ENCODE measurements at places on chromosomes 5 and 9.

DNA sequence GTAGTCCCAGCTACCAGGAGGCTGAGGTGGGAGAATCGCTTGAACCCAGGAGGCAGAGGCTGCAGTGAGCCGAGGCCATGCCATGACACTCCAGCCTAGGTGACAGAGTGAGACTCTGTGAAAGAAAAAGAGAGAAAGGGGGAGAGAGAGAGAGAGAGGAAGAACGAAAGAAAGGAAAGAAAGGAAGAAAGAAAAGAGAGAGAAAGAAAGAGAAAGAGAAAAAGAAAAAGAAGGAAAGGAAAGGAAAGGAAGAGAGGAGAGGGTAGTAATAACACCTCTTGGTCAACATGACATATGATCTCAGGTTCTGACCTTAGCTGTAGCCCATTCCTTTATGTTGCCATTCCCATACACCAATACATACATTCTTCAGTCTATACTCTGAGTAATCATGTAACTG is 14.1 kb downstream of the FBXW11 start:
- DNase-seq = no peak

GRCh38 chr5:136620621-136621020 is 255.3 kb upstream of the TRPC7 start:
- DNase-seq = no peak

GRCh38 chr9:26748449-26749058 is 144.0 kb downstream of the CAAP1 start:
- DNase-seq = no peak

GRCh38 chr5:120464627-120465435 is 731 bp downstream of the PRR16 start:
- DNase-seq = peak; percentile 78

DNA sequence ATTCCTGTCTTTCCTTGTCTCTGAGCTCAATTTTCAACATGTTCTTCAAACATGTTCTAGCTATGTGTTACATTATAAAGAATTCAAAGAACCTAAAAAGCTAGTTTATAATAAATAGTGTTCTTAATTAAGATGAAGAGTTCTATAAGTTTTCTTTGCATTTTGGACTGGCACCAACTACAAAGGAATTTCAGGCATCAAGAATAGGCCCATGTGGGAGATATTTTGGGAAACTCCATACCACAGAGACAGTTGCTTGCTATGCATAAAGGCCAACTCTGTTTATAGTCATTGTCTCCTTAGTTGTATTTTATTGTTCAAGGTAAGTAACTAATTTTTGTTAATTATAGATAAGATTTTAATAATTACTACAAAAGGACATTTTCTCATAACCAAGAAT is 4.5 kb downstream of the SLF1 start:
- DNase-seq = no peak

DNA sequence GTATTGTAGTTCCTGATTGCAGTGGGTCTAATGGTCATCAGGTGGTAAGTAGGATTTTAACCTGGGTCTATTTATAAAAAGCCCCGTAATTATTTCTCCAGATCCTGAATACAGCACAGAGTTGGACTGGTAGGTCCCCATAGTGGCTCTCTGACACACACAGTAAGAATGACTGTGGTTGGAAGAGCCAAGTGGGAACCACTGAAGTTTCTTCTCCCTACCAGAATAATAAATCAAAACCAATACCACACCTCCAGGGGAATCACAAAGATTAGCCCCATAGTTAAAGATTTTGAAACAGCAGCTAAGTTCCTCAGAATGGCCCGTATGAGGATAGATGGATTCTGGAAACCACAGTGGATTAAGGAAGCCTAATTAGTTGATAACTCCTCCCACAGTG is 68.4 kb upstream of the ZFR start:
- no peak for DNase-seq

GRCh38 chr5:74241751-74242140 is 398.8 kb downstream of the ENC1 start:
- no peak for DNase-seq

DNA sequence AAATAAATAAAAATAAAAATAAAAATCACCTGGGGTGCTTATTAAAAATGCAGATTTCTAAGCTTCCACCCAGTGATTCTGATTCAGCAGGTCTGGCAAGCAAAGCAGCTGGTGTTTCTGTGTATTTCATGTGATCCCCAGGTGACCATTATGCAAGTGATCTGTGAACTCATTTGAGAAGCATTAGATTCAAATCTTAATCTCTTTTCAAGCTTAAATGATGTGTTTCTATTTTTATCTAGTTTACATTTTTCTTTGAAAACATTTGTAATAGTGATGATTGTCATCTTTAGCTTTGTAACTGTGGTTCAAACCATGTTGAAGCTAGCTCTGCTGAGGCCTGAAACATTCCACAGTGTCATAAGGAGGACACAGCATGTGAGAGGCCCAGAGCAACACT is 804.8 kb upstream of the ZNF608 start:
- no peak for DNase-seq

DNA sequence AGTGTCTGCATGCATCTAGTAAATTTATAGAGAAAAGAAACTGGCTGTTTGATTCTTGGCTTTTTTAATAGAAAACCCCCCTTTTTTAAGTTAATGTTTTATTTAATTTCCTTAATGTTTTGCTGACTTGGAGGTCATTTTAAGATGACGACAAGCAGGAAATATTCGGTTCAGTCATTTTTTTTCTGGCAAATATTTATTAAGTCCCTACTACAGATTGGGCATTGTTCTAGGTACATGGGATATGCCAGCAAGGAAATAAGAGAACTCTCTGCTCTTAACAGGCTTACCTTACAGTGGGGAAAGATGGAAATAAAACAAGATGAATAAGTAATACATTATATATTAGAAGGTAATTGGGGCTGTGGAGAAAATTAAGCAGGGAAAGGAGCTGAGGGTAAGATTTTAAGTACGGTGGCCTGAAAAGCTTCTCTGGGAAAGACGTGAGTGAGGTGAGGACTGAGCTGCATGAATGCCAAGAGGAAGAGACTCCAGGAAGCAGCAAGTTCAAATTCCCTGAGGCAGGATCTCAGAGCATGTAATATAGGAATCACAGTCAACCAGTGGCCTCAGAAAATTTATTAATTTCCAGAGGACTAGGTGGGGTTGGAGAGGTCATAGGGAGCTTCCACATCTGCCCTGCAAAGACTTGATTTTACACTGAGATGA is 316.0 kb upstream of the DAP start:
- DNase-seq = no peak

DNA sequence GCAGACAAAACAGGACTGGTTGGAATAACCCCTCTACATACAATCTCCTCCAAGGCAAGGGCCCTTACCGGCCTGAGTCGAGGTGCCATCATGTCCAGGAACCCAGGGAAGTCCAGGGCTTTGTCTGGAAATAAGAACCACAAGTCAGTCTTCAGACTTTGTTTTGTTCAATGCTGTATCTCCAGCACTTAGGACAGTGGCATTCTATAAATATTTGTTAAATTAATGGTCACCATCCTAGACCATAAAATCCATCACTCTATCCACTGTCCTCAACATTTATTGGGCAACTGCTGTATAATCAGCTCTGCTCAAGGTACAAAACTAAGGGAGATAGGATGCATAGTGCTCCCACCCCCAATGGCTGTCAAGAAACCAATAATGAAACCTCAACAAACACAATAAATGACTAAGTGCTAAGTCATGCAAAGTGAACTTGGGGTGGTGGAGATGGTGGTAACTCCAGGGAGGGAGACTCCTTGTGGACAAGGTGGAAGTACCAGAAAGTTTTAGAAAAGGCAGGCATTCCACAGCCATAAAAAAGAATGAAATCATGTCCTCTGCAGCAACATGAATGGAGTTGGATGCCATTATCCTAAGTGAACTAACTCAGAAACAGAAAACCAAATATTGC is 5.0 kb downstream of the RELL2 start:
- DNase-seq = no peak

- no peak for DNase-seq
Measured at GRCh38 chr5:36049949-36050348, 16.7 kb downstream of the UGT3A2 start.

DNA sequence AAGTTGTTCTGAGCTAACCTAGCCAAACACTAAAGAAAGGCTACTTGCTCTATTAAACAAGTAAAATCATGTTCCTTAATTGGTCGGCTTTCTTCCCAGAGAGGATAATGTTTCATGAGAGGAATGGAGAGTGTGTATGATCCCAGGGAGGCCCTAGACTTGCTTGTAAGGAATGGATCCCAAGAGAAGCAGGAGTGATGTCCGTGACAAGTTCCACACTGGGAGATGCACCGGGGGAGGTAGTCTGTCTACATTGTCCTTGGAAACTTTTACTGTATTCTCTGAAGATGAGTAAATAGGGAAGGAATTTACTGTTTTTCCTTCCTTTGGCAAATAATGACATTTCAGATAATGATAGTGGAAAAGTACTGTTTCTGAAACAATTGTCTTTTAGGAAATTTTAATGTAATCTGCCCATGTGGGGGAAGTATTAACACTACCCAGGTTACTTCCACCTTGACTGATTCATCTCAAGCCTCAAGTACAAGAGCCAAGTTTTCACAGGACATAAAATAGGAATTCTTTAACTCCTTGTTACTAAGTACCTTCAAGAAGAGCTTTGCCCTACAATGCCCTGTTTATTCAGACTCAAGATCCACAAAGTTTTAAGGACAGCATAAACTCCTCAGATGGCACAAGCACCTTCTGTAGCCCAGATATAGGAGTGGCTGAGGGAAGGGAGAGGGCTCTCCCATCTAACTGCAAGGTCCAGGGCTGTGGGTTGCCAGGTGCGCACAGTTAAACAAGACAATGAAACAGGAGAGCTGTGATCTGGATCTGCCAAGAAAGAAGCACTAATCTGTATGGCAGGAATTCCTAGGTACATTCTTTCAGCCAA is 152.1 kb downstream of the GNA14 start:
- no peak for DNase-seq

DNA sequence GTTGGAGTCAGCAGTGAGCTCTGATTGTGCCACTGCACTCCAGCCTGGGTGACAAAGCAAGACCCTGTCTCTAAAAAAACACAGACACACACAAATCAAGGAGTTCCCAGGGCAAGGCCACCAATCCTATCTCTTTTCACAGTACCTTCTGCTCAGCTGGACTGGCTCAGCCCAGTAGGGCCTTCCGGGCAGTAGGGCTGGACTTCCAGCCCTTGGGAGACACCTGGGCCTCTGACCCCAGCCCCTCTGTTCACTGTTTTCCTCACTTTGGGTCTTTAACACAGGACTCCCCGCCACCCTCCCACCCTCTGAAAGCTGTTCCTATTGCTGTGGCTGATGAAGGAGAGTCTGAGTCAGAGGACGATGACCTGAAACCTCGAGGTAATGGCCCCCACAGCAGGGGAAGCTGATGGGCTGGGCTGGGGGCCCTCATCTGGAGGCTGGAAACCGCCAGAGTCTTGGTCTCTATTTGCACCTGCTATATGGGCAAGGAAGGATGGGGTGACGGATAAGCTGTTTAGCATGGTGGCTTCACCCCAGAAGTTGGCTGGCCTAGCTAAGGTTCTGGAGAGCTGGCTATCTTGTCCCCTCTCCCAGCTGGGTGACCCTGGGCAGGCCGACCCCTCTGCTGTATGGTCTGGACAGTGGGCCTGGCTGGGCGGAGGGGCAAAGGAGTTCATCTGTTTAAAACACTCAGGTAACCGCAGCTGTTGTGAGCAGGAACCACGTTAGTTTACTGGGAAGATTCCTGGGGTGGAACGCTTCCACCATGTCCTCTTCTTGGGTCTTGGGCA is 25.6 kb downstream of the USP20 start:
- DNase-seq = no peak

Measured in tibial artery (tissue), 4 donors.